ENCODE measurements at places on chromosomes 16 and 17.

DNA sequence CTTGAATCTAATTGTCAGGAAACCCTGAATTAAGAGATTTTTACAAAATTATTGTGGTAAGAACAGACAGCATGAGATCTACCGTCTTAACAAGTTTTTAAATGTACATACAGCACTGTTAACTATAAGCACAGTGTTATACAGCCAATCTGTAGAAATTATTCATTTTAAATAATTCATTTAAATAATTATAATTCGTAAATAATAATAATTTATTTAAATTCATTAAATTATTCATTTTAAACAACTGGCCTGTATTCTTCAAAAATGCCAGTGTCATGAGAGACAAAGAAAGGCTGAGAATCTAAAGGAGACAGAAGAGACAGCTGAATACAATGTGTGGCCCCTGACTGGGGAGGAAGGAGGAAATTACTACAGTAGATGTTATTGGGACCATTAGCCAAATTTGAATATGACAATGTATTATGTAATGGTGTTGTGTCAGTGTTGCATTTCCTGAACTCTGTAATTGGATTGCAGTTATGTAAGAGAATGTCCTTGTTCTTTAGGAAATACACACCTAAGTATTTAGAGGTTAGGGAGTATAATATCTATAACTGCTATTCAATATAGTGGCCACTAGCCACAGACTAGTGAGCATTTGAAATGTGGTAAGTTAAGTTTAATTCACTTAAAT, 2.3 kb downstream of the RSAD1 start:
- no peak for DNase-seq

DNA sequence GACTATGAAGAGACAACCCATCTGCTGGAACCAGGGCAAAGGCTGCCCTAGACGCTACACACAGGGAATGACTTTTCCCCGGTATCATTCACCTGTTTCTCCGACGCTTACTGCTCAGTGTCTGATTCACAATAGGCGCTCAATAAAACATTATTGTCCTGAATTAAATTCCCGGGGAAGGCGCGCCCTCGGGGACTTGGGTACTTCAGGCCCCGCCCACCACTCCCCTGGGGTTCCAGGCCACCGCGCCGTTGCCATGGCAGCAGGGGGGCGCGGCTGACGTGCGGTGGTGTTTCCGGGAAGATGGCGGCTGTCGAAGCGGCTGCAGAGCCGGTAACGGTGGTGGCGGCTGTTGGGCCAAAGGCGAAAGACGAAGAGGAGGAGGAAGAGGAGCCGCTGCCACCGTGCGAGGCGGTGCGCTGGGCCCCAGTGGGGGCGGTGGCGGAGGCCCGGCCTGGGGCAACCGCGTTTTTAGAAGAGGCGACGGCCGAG, at the start of gene RUNDC1:
TSS of gene RUNDC1 (plus strand) at position 292 of the 492 bp plus-strand sequence. CDS start at position 304, 12 bp downstream.
- peak; percentile 63 for DNase-seq

- DNase-seq, result no peak
These were observed 84.6 kb upstream of the GRIN2A start for GRCh38 chr16:10266809-10267208.

GRCh38 chr16:30786936-30787612, at the start of gene ZNF629:
TSS of gene ZNF629 (minus strand) at chr16:30787205. CDS start at chr16:30784482, 2,723 bp downstream.
- DNase-seq, result no peak

- DNase-seq, result no peak
These were observed 44.2 kb upstream of the SOX9 start for GRCh38 chr17:72076678-72077030.

DNA sequence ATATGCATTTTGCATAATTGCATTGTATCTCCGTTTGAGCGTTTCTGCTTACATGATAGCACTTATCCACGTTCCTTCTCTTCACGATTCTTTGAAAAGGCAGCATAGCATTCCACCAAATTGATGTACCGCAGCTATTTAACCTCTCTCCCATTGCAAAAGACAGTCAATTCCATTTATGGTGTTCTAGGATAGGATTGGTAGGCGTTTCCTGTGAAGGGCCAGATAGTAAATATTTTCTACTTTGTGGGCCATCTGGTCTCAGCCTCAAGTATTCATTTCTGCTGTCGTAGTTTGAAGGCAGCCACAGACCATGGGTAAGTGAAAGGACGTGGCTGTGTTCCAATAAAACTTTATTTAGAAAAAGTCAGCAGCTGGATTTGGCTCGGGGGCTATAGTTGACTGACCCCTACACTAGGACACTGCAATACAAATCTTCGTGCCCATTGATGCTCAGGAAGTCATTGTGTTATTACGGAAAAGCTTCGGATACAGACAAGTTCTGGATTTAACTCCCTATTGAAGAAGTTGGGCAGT, 10.1 kb downstream of the SNX29 start:
- no peak for DNase-seq

GRCh38 chr16:28835864-28836760, 10.0 kb downstream of the TUFM start:
- DNase-seq, result no peak

DNA sequence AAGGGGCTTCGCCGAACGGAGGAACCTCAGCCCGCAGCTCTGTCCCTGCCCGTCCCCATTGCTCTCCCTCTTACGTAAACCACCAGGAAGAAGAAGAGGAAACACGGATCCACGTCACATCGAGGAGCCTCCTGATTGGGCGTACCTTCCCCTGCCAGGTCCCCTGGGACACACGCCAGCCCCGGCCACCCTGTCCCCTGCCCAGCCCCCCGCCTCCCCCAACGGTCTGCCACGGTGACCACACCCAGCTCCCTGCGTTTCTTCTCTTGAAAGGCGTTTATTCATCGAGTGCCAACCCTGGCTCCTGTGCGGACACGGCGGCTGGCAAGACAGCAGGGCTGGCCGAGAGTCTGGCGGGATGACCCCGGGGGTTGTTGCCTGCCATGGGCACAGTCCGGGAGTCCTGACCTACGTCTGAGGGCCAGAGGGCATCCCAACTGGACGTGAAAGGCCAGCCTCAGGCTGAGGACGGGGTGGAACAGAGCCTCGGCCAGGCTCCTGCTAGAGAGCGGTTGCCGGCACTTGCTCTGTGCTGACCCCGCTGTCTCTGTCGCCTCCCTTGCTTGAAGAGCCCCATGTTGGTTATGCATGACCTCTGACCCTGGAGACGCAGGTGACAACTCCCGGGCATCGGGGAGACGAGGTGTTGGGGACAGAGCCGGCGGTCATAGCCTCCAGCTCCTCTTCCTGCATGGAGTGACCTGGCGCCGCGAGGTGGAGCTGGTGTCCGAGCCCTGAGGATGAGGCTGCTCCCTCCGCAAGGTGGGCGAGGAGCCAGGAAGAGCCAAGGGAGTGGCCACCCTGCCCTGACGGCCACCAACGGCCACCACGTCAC, 40.5 kb upstream of the ACSF3 start:
- no peak for DNase-seq

DNA sequence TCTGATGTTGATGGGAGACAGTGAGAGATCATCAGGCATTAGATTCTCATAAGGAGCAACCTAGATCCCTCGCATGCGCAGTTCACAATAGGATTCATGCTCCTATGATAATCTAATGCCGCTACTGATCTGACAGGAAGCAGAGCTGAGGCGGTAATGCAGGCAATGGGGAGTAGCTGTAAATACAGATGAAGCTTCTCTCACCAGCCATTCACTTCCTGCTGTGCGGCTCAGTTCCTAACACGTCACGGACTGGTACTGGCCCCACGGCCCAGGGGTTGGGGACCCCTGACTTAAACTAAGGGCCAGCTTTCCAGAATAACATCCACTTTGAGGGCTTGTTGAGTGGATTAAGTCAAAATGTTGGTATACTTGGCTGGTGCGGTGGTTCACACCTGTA, 2.6 kb upstream of the TMEM219 start:
- DNase-seq, result no peak

- no peak for DNase-seq
These were observed 159.6 kb upstream of the MPHOSPH6 start for GRCh38 chr16:82329504-82330192.

DNA sequence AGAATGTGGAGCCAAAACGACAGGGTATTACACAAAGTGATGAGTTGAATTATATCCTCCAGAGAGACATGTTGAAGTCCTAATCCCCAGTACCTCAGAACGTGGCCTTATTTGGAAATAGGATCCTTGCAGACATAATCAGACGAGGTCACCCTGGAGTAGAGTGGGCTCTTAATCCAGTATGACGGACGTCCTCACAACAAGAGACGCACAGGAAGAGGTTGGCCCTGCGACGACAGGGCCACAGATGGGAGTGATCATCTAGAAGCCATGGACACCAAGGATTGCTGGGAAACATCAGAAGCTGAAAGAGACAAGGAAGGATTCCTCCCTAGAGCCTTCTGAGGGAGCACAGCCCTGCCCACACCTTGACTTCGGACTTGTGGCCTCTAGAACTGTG, 142.4 kb upstream of the AXIN2 start:
- DNase-seq, result no peak

GRCh38 chr16:88367560-88367959, 15.2 kb upstream of the ZNF469 start:
- no peak for DNase-seq

DNA sequence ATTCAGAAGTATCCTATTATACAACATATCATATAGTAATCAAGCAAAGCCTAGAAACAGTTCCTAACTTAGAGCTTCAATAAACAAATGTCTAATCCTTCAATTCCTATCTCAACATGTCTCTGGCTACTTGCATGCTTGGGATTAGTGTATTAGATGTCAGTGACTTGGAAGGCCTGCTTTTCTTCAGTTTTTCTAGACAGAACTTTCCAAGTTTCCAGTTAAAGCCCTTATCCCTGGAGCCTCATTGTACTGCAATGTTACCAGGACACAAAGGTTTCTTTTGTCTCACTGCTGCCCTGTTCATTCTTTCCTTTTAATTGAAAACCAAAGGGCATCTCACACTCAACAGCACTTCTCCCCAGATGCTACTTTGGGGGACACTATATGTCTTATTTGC, 16.5 kb downstream of the PSME3IP1 start:
- no peak for DNase-seq

GRCh38 chr17:35073183-35073790, 9.8 kb upstream of the RFFL start:
- DNase-seq, result no peak

GRCh38 chr16:65121870-65122723, at the start of gene CDH11:
TSS of gene CDH11 (minus strand) at chr16:65122063. CDS start at chr16:65004869, 117,194 bp downstream.
- peak; percentile 96 for DNase-seq

DNA sequence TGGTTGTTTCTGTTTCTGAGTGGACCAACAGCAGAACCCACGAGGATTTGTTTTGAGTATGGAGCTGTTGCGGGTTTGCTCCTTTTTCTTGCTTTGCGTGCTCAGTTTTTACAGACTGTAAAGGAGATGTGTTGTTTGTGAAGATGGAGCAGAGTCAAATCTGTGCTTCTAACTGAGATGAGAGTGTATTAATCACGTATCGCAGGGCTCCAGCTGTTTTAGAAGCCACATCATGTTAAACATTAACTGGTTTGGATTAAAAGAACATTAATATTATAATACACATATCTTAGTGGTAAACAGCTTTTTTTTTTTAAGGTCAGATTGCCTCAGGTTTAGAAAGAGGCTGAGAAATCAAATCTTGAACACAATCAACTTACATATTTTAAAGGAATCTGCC, 69.4 kb downstream of the YPEL2 start:
- no peak for DNase-seq

DNA sequence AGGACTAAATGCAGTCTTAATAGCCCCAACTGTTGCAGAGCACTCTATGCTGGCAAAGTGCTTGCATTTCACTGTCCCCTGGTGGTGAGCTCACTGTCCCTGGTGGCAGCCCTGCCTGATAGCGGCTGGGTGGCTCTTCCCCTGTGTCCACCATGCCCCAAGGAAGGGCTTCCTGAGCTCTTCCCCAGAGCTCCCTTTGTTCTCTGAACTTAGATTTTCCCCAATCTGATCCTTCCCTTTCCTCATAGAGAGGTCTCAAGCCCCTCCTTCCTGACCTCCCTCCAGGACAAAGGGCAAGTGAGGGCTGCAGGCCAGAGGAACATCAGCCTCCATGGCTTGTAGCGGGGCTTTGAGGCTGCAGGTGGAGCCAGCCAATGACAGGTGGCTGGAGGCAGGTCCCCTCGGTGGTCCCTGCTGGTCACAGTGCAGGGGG, 17.0 kb downstream of the BEAN1 start:
- DNase-seq, result no peak

DNA sequence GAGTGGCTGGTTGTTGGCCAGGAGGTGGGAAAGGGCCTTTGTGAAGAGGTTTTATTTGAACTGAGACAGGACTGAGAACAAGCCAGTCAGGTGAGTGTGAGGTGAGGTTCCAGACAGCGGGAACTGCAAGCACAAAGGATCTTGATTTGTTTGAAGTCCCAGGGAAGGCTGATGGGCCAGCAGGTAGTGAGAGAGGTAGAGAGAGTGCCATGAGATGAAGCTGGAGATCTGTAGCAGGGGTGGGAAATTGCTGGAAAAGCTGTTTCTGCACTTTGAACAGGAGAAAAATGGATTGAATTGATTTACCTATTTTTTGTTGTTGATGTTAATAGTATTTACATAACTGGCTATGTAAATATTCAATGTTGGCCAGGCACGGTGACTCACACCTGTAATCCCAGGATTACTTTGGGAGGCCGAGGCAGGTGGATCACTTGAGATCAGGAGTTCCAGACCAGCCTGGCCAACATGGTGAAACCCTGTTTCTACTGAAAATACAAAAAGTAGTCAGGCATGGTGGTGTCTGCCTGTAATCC, 7.7 kb upstream of the DCTPP1 start:
- no peak for DNase-seq

DNA sequence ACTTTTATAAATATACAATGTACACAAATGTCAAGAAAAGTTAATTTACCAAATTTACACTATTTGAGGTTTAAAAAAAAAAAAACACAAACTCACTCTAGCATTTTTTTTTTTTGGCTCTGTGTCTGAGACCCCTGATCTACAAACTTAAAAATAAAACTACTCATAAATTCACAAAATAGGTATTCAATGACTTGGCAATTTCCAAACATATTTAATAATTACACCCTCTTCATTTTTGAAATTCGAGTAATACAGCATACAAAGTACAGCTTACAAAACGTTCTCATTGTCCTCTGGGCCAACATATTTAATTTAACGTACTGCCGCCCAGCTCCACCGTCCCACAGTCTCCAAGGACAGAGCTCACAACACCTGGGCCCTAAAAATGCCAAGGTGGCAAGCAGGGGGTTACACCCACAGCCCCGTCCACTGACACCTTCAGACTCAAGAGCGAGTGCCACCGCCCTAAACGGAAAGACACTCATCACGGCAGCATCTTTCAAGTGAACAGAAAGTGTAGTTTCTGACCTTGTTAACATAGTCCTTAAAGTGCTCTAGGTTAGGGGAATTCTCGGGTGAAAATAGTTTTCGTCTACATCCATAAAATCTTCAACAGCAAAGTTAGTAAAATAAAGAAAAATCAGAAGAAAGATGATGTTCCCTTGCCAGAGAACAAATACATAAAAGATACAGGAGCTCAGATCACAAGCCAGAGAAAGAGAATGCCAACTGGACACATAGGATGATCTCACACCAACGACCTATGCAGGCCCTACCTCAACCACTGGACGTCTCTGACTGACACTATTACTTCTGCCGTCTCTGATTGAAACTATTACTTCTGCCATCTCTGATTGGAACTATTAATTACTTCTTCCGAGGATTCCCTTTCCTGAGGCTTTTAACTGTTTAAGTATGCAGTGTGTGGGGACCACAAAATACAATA, 4.2 kb downstream of the ADCY9 start:
- DNase-seq, result no peak

Data from fibroblast of skin of left quadriceps (primary cell).